ENCODE measurements at places on chromosomes 5 and 9.

- no peak for DNase-seq
Observed at GRCh38 chr5:122611406-122611805, 163.5 kb upstream of the SNX2 start.

GRCh38 chr9:110283751-110284150 lies 27.4 kb upstream of the TXN start:
- no peak for DNase-seq

DNA sequence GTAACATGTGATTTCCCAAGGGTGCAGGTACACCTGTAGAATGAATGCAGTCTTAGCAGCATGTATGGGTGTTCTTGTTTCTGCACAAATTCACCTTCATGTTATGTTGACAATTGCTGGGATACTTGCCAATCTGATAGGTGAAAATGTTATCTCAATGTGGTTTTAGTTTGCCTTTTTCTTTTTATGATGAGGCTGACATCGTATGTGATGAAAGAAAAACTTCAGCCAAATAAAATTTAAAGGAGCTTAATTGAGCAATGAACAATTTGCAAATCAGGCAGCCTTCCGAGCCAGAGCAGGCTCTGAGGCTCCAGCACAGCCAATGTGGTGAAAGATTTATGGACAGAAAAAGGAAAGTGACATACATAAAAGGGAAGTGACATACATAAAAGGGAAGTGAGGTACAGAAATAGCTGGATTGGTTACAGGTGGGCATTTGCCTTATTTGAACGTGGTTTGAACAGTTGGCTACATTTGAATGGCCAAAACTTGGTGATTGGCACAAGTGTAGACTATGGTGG lies 10.5 kb downstream of the TAL2 start:
- no peak for DNase-seq

- DNase-seq, result no peak
Observed at GRCh38 chr9:132249123-132249522, 87.3 kb downstream of the NTNG2 start.

DNA sequence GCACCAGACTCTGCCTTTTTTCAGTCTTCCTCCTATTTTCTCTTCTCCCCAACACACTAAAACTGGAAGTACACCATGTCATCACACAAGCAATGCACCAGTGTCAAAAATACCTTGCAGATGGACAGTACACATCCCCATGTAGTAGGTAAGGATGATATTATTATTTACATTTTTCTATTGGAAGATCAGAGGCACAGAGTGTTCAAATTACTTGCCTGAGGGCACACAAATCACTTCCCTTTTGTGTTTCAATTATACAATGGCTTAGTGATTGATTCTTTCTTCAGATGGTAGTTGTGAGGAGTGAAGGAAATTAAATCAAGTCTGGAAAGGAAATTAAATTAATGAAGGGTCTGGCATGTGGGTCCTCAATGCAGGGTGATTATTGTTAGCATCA lies 39.6 kb downstream of the CTSL start:
- DNase-seq, result no peak

GRCh38 chr5:43515678-43516048 lies 715 bp upstream of the C5orf34 start:
- no peak for DNase-seq

GRCh38 chr5:31232273-31232888 lies 38.9 kb downstream of the CDH6 start:
- no peak for DNase-seq

DNA sequence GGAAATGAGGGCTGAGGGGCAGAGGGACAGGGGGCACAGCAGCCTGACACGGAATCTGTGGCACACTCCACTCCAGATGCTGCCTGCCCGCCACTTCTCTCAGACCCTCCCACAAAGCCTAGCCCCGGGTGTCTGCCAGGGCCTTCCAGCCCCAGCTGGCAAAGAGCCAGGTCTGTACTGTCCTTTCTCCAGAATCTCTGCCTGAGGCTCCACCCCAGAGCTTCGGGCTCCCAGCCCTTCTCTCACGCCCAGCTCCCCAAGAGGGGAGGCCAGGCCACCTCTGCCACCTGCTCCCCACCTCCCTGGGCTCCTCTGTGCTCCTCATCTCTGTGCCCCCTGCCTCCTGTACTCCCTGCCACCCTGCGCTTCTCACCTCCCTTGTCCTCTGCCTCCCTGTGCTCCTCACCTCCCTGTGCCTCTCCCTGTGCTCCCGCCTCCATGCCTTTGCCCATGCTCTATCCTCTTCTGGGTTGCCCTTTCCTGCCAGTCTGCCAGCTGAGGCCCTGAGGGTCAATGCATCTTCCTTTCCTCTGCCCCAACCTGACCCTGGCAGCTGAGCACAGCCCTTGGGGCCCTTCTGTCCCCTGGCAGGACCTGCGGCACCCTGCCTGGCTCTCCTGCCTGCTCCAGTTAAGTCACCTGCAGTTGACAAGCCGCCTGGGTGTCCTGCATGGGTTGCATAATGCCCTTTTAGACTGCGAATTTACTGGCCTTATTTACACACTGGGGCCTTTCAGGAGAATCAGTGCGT lies 36.4 kb downstream of the RASGEF1C start:
- DNase-seq, result no peak

GRCh38 chr5:65927503-65928321 lies 1.3 kb downstream of the ERBIN start:
- no peak for DNase-seq

GRCh38 chr9:129347316-129348120 lies 169.5 kb upstream of the IER5L start:
- DNase-seq, result no peak

DNA sequence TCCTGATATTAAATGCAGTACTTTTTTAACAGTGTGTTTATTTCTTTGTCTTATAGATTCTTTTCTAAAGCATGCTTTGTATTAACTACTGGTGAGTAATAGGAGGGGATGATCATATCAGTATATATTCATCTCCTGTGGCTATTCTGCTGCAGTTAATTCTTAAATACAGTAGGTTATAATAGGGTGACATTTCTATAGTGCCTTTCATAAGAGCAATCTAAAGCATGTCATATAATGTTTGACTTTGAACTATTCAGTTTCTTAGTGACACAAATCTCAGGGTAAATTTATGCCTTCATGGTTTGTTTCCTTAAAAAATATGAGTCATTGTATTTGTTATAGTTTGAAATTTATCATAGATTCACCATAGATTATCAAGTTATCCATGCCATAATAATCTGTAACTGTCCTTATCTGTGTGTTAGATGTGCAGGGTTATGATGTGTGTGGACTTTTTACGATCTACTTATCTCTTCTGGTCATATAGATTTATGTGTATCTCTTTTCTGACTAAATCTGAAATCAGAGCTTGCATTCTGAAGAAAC lies 1019.5 kb downstream of the NR2F1-AS1 start:
- no peak for DNase-seq
